ENCODE measurements at places on chromosomes 4 and X. TPM values are rescaled to one million over a fixed set of nuclear protein-coding genes. Genes with fewer than 3 reads are reported as not detected.
A peak's percentile ranks its signal among the peaks of the same experiment; 100 is the strongest.

GRCh38 chr4:24229978-24230377 lies 340.1 kb upstream of the PPARGC1A start:
- DNase-seq = no peak

Gene GPRASP1
- 47.8 TPM for total RNA-seq

Gene FAAH2
- 0.63 TPM for total RNA-seq

Gene CXCL10
- total RNA-seq = 0.40 TPM

Gene RNF113A
- total RNA-seq = 14.7 TPM

DNA sequence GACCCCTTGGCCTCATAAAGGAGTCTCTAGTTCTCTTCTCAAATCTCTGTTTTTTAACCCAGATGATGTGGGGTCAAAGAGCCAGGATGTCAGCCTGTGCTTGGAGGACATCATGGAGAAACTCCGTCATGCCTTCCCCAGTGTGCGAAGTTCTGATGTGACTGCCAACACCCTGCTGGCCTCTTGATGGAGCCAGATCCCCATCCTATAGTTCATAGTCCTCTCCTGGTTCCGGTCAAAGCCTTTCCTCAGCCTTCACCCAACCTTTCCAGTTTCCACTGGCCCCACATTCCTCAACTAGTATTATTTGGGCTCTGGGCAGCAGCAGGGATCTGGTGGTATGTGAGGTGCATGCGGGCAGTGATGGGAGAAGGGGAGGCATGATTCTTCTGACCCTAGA lies 30.7 kb downstream of the TAF7L start:
- DNase-seq = no peak

DNA sequence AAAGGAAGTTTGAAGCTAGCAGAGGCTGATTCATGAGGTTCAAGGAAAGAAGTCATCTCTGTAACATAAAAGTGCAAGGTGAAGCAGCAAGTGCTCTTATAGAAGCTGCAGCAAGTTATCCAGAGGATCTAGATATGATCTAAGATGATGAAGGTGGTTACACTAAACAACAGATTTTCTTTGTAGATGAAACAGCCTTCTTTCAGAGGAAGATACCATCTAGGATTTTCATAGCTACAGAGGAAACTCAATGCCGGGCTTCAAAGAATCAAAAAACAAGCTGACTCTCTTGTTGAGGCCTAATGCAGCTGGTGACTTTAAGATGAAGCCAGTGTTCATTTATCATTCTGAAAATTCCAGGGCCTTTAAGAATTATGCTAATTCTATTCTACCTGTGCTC lies 28.8 kb downstream of the NR0B1 start:
- no peak for DNase-seq

DNA sequence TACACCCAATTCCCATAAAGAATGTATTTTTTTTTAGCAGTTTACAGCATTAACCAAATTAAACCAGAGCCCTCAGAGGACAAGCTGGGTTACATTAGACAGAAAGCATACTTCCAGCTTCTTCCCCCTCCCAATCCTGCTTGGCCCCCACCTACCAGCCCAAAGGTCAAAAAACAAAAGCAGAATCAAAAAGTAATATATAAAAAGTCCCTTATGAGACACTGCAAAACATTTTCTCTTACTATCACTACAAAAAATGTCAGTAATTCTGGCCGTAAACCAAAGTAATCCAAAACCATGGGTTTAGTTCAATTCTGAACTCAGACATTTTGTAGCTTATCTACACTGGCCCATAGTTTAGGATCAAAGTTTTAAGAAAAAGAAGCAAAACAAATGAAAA lies 38.0 kb downstream of the APBB2 start:
- DNase-seq = no peak

GRCh38 chrX:71994601-71995000 lies 84.0 kb downstream of the NHSL2 start:
- no peak for DNase-seq

DNA sequence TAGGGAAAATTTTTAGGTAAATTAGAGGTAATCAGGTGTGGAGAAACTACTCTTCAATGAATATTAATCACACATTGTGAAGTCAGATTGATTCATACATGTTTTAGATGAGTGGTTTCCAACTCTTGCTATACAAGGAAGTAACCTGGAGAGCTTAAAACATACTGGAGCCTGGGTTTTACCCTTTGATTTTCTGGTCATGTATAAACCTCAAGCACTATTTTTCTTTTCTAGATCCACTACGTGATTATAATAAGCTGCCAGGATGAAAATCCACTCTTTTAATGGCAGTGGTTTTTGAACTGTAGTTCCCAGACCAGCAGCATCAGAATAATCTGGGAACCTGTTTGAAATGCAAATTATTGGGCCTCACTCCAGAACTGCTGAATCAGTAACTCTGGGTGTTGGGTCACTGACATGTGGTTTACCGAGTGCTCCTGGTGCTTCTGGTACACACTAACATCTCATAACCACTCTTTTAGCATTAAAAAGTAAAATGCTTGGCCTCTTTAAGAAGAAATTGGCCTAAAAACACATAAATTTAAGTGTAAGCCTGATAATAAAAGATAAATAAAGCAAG lies 63.4 kb downstream of the DCAF12L1 start:
- DNase-seq = no peak

- no peak for DNase-seq
Observed at GRCh38 chr4:103105558-103106356, 6.1 kb upstream of the BDH2 start.

GRCh38 chr4:83609365-83609764 lies 73.5 kb downstream of the GPAT3 start:
- no peak for DNase-seq

- DNase-seq = no peak
Observed at GRCh38 chr4:110704748-110705439, 82.0 kb upstream of the PITX2 start.

DNA sequence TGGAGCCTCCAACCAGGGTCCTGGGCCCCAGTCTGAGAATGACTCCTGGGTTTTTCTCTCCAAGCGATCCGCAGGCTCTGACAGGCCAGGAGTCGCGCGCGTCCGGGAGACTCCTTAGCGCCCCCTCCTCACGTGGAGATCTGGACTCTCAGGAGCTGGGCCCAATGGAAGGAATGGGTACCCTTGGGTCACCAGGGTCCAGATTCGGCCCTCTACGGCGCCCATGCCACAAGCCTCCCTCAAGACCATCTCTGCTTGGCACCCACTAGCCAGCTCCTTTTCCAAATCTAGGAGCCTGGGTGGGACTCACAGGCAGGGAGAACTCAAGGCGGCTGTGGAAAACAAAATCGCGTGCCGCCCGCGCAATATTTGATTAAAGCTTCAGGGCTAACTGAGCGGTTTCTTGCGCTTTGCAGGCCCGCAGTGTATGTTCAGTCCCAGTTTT lies 7.1 kb downstream of the HAND2 start:
- DNase-seq = no peak

Gene TCEAL6
- 3.0 TPM for total RNA-seq

DNA sequence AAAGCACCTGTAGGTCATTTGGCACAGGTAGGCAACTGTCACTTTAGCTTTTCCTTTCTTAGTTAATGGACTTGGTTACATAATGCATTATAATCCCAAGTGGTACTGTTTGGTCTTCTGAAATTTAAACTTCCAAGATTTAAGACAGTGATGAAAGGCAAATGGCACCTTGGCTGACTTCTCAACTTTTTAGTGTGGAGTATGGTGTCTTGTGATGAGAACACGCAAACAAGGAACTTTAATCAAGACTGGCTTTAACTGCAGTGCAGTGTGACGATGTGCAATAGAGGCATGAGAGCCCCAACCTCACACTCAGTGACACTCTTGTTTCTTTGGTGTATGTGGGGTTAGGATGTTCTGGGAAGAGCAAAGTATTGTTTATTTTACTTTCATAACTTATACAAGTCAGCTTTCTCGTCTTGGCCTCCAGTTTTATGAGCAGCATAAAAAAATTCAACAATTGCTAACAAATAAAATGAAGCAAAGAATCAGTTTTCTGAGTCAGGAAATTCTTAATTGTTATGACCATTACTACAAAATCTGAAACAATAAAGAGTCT lies 171.9 kb downstream of the MAD2L1 start:
- no peak for DNase-seq

DNA sequence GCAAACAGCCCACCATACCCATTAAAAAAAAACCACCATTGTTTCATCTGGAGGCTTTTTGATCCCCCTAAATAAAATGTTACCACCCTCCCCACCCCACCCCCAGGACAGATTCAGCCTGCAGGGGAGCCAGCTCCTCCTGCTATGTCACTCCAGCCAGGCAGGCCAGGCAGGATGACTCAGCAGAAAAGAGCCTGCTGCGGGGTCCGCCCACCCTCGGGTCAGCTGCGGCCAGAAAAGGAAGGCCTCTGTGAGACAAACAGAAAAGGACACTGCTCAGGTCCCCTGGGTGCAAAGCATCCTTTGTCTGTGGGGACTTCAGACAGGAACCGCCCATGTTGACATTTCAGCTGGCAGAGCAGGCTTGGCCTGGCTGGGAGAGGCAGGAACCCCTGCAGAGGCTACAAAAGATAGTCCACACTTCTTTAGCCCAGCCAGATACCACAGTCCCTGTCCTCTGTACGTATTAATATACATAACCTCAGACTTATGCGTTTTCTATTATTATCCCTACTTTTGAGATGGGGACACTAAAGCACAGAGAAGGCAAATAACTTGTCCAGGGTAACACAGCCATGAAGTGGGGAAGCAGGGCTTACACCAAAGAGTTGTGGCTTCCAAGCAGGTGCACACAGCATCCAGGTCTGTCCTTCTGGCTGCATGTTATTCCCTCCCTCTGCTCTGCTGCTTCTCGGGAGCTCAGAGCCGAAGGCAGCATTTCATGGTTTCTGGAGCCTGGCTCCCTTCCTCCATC lies 147.7 kb downstream of the CPEB2 start:
- DNase-seq = peak; percentile 81

DNA sequence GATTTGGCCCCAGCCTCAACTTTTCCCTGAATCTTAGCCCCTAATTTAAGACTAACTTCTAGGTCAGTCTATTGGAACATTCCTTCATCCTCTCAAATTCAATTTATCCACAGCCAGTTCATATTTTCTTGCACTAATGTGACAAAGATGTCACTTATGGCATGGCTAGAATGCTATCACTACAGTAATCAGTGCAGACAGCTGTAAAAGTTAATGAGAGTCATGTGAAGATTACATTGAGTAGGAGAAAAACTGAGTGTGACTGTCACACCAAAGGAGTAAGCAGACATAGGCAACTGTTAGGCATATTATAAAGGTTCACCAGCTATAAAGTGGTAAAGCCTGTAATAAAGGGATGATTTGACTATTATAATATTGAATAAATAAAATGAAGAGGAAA lies 42.6 kb downstream of the GABRG1 start:
- DNase-seq = no peak

DNA sequence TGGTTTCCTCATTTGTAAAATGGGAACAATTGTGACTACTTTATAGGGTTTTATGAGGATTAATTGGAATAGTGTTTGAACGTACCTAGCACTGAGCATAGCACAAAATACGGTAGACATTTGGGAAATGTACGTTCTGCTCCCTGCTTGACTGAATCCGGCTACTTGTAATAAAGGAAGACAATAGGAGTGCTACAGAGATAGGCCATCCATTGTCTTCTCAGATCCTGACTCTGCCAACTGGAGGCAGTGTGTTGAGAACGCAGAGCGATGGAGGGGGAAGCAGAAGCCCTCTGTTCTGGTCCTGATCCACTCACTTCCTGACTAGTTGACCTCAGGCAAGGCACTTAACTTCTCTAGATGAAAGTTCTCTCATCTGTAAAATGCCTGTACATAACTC lies 26.4 kb downstream of the ENPP6 start:
- DNase-seq = no peak

- DNase-seq = no peak
Observed at GRCh38 chr4:110007217-110007616, 94.5 kb downstream of the EGF start.

DNA sequence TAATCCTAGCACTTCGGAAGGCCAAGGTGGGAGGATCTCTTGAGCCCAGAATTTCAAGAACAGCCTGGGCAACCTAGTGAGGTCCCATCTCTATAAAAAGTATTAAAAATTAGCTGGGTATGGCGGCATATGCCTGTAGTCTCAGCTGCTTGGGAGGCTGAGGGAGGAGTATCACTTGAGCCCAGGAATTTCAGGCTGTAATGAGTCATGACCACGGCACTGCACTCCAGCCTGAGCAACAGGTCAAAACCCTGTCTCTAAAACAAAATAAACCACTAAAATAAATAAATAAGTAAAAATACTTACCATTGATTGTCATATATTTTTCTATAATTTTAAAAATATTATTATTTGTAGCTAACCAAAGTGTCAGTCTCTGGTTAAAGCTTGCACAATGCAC lies 315.6 kb upstream of the SMIM31 start:
- DNase-seq = no peak

DNA sequence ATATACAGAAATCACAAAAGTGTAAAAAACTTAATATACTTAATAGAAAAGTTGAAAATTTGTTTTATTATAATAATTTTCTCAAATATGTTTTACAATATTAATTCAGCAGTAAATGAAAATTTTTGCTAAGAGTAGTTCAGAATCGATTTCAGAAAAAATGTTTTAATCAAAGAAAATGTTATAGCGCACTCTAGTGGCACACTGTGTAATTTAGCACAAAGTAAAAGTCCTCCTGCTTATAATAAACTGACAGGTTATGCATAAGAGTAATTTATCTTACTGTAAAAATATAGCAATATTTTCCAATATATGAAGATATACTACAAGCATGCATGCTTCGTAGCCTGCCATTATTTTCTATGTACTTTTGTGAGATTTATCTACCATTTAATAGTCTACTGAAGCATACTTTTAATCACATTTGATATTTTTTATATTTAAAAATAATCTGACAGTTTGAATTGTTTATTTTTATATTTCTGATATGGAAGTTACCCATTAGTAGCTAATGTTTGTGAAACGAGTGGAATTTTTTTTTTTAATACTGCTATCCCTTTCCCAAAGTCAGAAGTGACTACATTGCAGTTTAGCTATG lies 217.9 kb upstream of the KLHL4 start:
- no peak for DNase-seq

DNA sequence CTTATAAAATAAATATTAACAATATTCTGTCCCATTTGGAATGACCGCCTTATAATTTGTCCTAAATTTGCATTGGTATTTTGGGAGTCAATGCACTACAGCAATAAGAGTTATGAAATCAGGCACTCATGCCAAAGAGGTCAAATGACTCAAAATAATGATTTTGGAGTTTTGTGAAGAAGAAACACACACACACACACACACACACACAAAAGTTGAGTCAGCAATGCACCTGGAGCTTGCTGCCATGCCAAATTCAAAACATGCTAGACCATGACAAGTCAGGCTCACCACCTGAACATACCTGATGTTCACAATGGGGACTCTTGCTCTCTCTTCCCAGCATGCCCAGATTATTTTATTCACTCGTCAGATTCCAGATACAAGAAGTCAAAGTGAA lies 56.7 kb downstream of the PROM1 start:
- DNase-seq = no peak

DNA sequence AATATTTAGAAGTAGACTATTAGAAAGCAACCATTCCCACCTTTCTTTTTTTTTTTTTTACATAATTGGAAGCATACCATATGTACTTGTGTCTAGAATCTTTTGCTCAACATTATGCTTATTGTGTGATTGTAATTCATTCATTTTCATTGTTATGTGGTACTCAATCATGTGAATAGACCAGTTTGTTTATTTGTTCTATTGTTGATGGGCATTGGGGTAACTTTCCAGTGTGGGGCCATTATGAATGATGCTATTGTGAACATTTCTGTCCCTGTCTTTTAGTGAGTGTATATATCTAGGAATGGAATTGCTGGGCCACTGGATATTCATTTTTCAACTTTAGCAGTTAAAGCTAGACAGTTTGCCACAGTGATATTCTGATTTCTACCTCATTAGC lies 62.5 kb upstream of the MCUB start:
- no peak for DNase-seq

GRCh38 chr4:19512086-19512485 lies 739.6 kb upstream of the SLIT2 start:
- DNase-seq = no peak

GRCh38 chrX:42602566-42602965 lies 175.4 kb downstream of the PPP1R2C start:
- DNase-seq = no peak

Measured in ovary (tissue), 10 donors.